ENCODE measurements at places on chromosomes 16 and 17. TPM values are rescaled to one million over a fixed set of nuclear protein-coding genes. Genes with fewer than 3 reads are reported as not detected.
A peak's percentile ranks its signal among the peaks of the same experiment; 100 is the strongest.

GRCh38 chr17:7656958-7657609, 6.4 kb downstream of the ATP1B2 start:
- H3K36me3 ChIP-seq = no peaks in the 10 kb centered on the region
- H3K27me3 ChIP-seq = no peaks in the 10 kb centered on the region
- peak overlapping the region; percentile 1 for H3K27ac ChIP-seq
- H3K4me3 ChIP-seq = no peak overlapping the region
- DNase-seq = peak; percentile 87

DNA sequence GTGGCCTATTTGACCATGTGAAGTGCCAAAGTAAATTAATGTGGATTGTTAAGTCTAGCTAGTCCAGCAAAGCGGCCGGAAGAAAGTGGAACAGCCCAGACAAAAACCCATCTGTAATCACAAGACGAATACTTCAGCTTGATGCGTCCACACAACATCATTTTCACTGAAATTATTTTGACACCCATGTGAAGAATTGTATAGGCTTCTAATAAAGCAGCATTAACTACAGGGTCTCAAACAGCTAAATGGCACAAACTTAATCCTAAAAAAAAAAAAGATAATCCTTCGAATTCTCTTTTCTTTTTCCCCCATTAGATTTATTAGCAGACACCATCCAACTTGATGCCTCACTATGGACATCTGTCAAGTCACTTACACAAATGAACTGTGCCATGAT, 73.8 kb downstream of the TOX3 start:
- no peak overlapping the region for H3K27ac ChIP-seq
- no peaks in the 10 kb centered on the region for H3K4me1 ChIP-seq
- no peaks in the 10 kb centered on the region for H3K27me3 ChIP-seq

DNA sequence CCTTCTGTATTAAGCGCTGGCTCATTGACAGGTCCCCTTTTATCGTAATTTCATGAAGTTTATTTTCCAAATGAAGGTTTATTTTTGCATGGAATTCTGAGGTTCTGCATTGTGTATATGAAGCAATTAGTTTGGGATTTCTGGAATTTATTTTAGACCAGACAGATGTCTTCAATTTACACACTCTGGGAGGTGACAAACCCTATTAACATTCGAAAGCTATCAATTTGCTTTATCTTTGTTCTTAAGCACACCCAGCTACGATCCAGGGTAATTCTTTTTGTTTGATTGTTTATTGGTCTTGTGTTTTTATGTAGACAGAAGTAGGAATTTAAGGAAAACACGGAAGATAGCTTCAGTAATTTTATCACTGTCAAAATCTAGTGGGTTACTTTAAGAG, 264.6 kb downstream of the HS3ST3A1 start:
- no peak overlapping the region for H3K27ac ChIP-seq
- no peaks in the 10 kb centered on the region for H3K4me1 ChIP-seq
- DNase-seq = no peak
- H3K27me3 ChIP-seq = no peaks in the 10 kb centered on the region
- H3K4me3 ChIP-seq = no peak overlapping the region

- no peak overlapping the region for H3K27ac ChIP-seq
- no peak for DNase-seq
- H3K4me3 ChIP-seq = no peak overlapping the region
- no peaks in the 10 kb centered on the region for H3K36me3 ChIP-seq
- H3K4me1 ChIP-seq = no peaks in the 10 kb centered on the region
Observed at GRCh38 chr17:28173031-28173561, 130.6 kb downstream of the NLK start.

DNA sequence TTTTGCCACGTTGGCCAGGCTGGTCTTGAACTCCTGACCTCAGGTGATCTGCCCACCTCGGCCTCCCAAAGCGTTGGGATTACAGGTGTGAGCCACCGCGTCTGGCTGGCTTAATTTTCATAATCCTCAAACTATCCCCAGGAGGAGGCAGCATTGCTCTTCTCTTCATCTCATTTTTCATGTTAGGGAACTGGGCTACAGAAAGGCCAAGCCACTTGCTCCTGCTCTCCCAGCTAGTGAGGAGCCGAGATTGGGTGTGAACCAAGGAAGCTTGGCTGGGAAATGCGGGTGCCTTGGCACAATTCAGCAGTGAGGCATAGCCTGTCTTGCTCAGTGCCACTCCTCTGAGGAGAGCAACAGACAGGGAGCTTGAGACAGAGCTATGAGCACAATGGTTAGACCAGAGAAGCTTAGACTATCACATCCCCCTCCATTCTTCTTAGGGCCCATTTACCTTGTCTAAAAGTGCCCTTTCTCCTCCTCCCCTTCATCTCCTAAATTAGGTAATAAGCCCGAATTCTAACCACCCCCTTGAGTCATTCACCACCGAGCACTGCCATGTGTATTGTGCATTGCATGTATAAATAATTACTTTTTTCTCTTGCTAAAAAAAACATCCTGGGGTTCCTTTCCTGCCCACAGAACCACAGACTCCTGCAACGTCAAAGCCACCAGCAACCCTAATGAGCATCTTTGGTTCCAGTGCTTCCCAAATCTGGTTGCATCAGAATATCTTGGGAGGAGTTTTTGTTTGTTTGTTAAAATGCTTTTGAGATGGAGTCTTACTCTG, 20.0 kb upstream of the KIF19 start:
- H3K27me3 ChIP-seq = no peaks in the 10 kb centered on the region
- no peaks in the 10 kb centered on the region for H3K4me1 ChIP-seq
- no peak overlapping the region for H3K27ac ChIP-seq

- no peak overlapping the region for H3K4me3 ChIP-seq
- H3K4me1 ChIP-seq = no peaks in the 10 kb centered on the region
Observed at GRCh38 chr16:27302126-27302525, 11.6 kb upstream of the IL4R start.

DNA sequence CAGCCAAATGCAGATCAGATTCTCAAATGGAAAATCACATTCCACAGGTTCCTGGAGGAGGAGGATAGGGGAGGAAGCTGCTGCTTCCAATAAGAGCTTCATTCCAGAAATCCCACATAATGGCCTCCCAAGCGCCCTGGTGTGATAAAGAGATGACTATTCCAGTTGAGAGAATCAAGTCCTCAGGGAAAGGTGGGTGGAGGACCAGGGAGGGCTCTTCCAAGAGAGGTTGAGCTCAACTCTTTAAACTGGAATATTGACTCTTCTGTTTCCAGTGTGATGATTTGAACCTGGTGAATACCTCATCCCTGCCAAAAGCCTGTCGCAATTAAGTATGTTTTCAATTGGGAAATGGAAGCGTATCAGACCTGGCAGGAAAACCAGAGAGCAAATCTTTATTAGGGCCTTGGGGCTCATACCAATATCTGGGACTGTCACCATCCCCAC, 81.4 kb upstream of the DYNLRB2 start:
- no peak overlapping the region for H3K4me3 ChIP-seq
- H3K36me3 ChIP-seq = no peaks in the 10 kb centered on the region
- H3K27me3 ChIP-seq = no peaks in the 10 kb centered on the region
- no peak for DNase-seq
- no peak overlapping the region for H3K27ac ChIP-seq

DNA sequence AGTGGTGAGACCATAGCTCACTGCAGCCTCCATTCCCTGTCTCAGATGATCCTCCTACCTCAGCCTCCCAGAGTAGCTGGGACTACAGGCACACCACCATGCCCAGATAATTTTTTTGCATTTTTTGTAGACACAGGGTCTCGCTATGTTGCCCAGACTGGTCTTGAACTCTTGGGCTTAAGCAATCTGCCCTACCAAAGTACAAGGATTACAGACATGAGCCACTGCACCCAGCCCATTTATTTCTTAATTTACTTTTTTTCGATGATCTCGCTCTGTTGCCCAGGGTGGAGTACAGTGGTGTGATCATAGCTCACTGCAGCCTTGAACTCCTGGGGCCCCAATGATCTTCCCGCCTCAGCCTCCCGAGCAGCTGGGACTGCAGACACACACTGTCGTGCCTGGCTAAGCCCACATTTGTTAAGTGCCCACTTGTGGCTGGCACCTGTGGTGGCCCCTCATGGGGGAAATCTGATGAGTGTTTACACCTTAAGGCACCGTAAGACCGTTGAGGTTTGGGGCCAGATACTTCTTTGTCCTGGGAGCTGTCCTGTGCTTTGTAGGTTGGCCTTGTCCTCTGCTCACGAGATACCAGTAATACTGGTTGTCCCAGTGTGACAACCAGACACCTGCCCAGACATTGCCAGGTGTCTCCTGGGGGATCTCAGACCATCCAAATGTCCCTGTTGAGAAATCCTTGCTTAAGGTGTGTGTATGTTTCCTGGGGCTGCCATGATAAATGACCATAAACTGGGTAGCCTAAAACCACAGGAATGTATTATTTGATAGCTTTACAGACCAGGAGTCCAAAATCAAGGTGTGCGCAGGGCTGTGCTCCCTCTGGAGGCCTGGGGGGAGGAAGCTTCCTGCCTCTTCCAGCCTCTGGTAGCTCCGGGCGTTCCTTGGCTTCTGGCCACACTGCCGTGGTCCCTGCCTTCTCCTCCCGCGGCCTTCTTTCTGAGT, 141.4 kb upstream of the GSE1 start:
- H3K27ac ChIP-seq = no peak overlapping the region
- no peak overlapping the region for H3K4me3 ChIP-seq
- peak; percentile 68 for DNase-seq
- H3K27me3 ChIP-seq = no peaks in the 10 kb centered on the region
- H3K36me3 ChIP-seq = no peaks in the 10 kb centered on the region
- H3K4me1 ChIP-seq = peaks cover 16% of the 10 kb centered on the region

- no peaks in the 10 kb centered on the region for H3K27me3 ChIP-seq
- H3K4me1 ChIP-seq = no peaks in the 10 kb centered on the region
- no peaks in the 10 kb centered on the region for H3K36me3 ChIP-seq
- H3K27ac ChIP-seq = no peak overlapping the region
- no peak for DNase-seq
Observed at GRCh38 chr16:87845807-87846619, 23.3 kb downstream of the SLC7A5 start.

GRCh38 chr17:80498920-80499410, 22.6 kb upstream of the NPTX1 start:
- no peak for DNase-seq
- H3K27me3 ChIP-seq = no peaks in the 10 kb centered on the region
- H3K4me3 ChIP-seq = no peak overlapping the region
- peaks cover 4% of the 10 kb centered on the region for H3K4me1 ChIP-seq
- no peaks in the 10 kb centered on the region for H3K36me3 ChIP-seq

DNA sequence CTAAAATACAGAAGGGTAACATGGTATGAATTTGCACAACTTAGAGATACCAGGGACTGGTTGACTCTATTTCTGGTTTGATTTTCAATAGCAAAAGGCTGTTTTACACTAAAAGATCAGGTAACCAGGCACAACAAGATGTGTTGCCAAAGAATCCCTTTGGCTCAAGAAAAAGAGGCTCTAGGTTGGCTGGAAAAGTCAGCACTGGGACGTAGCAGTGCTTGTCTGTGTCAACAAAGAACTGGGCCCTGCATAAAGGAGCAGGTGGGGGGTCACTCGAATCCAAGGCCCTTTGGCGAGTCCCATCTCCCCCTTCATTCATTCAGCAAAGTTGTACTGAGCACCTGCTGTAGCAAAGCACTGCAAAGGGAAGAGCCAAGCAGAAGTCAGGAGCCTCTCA, 18.4 kb downstream of the SDR42E1 start:
- H3K27ac ChIP-seq = no peak overlapping the region
- H3K4me1 ChIP-seq = no peaks in the 10 kb centered on the region
- no peaks in the 10 kb centered on the region for H3K27me3 ChIP-seq

GRCh38 chr17:65208717-65209116, 71.5 kb downstream of the RGS9 start:
- no peak for DNase-seq
- H3K4me3 ChIP-seq = no peak overlapping the region
- no peaks in the 10 kb centered on the region for H3K36me3 ChIP-seq
- no peak overlapping the region for H3K27ac ChIP-seq
- no peaks in the 10 kb centered on the region for H3K4me1 ChIP-seq

DNA sequence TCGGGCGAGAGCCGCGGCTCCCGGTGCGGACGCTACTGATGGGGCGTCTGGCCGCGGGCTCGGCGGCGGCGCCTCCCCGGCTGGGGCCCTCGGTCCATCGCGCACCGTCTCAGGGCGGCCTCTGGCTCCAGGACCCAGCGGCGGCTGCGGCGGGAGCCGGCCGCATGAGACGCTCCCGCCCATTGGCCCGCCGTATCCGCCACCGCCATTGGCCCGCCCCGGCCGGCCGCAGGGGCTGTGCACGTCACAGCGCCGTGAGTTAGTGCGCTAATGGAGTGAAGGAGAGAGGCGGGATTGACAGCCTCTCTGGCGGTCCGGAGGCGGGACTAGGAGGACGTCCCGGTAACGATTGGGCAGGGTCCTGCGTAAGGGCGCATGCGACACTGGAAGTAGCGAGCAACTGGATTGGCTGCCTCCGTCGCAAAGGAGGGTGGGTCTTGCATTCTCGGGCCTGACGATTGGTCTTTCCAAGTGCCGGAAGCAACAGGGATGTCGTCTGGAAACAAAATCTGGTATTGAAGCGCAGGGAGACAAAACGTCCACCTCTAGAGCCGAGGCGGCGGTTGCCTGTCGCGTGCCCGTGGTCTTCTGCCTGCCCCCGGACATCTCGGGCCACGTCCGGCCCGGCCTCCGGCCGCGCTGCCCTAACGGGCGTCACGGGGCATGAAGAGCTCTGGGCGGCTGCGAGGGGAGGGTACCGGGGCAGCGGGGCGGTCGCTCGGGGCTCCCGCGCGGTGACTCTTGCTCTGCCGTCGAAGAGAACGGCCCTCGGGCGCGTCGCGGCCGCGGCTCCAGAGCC, at the start of gene ANKRD11:
ANKRD11 (minus strand) TSS at position 123 of the 799 bp plus-strand sequence. CDS start 173,542 bp downstream, outside the sequence.
- H3K4me3 ChIP-seq = peak within 1 kb of the TSS; percentile 99
- peak; percentile 99 for DNase-seq
- H3K27me3 ChIP-seq = no peaks in the 10 kb centered on the region
- H3K27ac ChIP-seq = peak within 1 kb of the TSS; percentile 97
- H3K4me1 ChIP-seq = peaks cover 19% of the 10 kb centered on the region

GRCh38 chr17:47287639-47288038, 34.0 kb downstream of the ITGB3 start:
- no peaks in the 10 kb centered on the region for H3K36me3 ChIP-seq
- no peak overlapping the region for H3K4me3 ChIP-seq
- DNase-seq = no peak
- H3K27ac ChIP-seq = no peak overlapping the region

DNA sequence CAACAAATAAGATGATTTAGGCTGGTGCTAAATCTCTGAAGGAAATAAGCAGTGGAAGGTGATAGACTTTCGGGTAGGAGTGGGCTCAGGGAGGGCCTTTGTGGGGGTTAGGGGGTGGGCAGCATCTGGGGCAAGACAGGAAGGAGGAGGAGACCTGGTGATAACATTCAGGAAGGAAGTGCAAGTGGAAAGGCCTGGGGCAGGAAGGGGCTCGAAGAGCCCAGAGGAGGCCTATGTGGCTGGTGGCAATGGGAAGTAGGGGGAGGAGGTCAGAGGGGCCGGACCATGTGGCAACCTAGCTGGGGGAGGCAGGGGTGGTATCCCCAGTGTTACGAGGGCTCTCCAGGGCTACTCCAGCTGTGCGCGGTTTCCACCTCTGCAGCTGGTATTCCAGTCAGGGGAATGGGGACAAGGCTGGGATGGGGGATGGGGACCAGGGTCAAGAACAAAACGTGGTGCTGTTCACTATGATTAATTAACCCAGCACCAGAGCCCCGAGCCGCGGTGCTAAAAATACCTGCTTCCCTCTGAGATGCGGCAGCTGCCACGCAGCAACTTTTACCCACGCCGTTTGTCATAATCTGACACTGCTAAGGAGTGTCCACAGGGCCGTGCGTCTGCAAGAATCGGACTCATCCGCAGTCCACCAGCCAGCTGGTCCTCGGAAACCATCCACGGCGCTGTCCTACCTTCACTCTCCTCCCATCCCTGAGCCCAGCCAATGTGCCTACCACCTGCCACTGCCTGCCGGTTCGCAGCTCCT, 5.2 kb upstream of the CCDC182 start:
- H3K27me3 ChIP-seq = no peaks in the 10 kb centered on the region
- H3K4me1 ChIP-seq = no peaks in the 10 kb centered on the region
- no peak overlapping the region for H3K4me3 ChIP-seq
- DNase-seq = no peak
- H3K36me3 ChIP-seq = no peaks in the 10 kb centered on the region

The SLFN12L gene
- total RNA-seq = 0.87 TPM

The ALOX12 gene
- total RNA-seq = not detected

The SLC6A2 gene
- 0.23 TPM for total RNA-seq

The SECTM1 gene
- total RNA-seq = 9.7 TPM

The CFAP52 gene
- total RNA-seq = 1.1 TPM

All from ovary (tissue), 10 donors.